ENCODE measurements at places on chromosomes 3 and 15.

DNA sequence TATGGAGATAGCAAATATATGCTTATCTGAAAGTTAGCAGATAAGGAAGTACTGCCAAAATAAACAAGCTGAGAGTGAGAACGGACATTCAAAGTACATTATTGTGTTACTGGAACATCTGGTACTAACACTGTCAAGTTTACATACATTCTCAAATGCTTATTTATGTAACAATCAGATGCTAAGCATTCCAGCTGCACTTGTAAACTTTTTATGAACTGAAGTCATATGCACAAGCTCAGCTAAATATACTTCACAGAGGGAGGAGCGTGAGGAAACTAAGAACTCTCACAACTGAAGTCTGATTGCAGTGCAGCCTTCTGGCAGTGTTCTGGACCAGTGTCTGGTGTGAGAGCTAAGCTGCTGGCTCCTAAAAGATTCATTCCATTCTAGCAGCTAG is 223.7 kb upstream of the NANOGP8 start:
- H3K27me3 ChIP-seq: no peaks in the 10 kb centered on the region
- no peaks in the 10 kb centered on the region for H3K36me3 ChIP-seq
- H3K4me1 ChIP-seq: no peaks in the 10 kb centered on the region
- DNase-seq: no peak
- no peak overlapping the region for H3K27ac ChIP-seq

GRCh38 chr15:101128221-101129015 is 123.4 kb downstream of the CHSY1 start:
- H3K4me1 ChIP-seq: peaks cover 56% of the 10 kb centered on the region
- DNase-seq: no peak
- H3K27ac ChIP-seq: peak overlapping the region; percentile 90
- peaks cover 14% of the 10 kb centered on the region for H3K36me3 ChIP-seq
- H3K27me3 ChIP-seq: no peaks in the 10 kb centered on the region

DNA sequence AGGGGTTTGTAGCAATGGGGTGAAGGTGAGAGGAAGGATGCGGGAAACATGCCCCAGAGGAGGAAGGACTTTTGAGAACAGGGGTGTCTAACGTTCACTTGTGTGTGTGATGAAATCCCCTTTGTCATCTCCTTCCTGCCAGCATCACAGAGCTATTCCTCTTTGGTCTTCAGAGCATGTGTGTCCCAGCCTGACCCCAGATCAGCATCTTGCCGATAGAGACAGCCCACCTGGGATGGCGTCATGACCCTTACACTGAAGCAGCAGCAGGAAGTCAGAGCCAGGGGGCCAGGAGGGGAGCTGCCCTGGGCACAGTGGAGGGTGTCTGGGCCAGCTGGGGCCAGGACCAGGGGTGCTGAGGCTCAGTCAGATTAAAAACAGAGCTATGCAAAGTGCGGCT is 29.9 kb upstream of the GRIP2 start:
- no peaks in the 10 kb centered on the region for H3K27me3 ChIP-seq
- no peaks in the 10 kb centered on the region for H3K36me3 ChIP-seq
- DNase-seq: no peak
- H3K27ac ChIP-seq: no peak overlapping the region
- peaks cover 14% of the 10 kb centered on the region for H3K4me1 ChIP-seq

DNA sequence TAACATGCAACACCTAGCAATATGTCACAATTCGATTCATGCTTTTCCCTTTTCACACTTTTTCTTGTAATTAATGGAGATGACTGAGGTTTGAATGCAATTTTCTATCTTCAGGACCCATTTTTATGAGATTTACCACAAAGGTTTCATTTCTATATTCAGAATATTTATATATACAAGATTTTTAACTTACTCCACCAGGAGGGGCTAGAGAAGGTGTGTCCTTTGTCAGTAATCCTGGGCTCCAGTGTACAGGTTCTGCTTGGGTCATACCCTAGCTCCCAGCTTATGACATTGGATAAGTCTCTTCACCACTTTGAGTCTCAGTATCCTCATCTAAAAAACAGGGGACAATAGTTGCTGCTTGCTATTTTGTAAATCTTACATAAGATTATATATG is 95.7 kb upstream of the SLC24A5 start:
- H3K27me3 ChIP-seq: no peaks in the 10 kb centered on the region
- H3K4me3 ChIP-seq: no peak overlapping the region
- H3K27ac ChIP-seq: no peak overlapping the region
- no peaks in the 10 kb centered on the region for H3K4me1 ChIP-seq
- DNase-seq: no peak

DNA sequence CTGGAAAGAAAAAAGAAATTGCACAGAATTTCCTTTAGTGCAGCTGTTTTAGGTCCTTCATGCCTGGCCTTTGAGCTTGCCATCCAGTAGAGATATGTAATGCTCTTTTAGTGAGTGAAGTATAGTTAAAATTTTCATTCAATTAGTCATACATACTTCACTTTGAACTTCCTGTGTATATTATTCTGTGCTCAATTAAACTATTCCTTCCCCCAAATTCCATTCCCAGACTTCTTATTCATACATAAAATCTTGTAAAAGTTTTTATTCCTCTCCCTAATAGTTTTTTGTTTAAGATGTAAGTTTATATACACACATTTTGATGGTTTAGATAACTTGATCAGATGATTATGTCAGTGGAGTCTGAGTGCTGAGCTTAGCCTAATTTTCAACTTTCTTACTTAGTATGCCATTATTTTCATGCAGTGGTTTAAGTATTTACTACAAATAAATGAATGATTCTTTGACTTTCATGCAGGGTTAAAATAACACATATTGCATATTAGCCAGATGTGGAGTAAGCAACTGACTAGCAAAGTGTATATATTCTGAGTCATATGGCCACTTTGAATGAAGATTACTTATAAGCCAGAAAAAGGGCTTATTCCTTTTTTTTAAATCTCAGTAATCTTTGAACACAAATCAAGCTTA is 42.5 kb upstream of the ABHD10 start:
- H3K4me1 ChIP-seq: no peaks in the 10 kb centered on the region
- no peak overlapping the region for H3K27ac ChIP-seq
- no peaks in the 10 kb centered on the region for H3K36me3 ChIP-seq
- H3K4me3 ChIP-seq: no peak overlapping the region
- peaks cover 9% of the 10 kb centered on the region for H3K27me3 ChIP-seq
- DNase-seq: no peak
